T-helper 17 cell (primary cell): ENCODE measurements at places on chromosomes 2 and 18. TPM values are rescaled to one million over a fixed set of nuclear protein-coding genes. Genes with fewer than 3 reads are reported as not detected.

- DNase-seq, result no peak
Observed at GRCh38 chr2:8259106-8259840, 422.6 kb upstream of the ID2 start.

- DNase-seq, result no peak
Observed at GRCh38 chr18:44636241-44636640, 44.4 kb upstream of the SETBP1 start.

Gene SERPINB4
- not detected for total RNA-seq

DNA sequence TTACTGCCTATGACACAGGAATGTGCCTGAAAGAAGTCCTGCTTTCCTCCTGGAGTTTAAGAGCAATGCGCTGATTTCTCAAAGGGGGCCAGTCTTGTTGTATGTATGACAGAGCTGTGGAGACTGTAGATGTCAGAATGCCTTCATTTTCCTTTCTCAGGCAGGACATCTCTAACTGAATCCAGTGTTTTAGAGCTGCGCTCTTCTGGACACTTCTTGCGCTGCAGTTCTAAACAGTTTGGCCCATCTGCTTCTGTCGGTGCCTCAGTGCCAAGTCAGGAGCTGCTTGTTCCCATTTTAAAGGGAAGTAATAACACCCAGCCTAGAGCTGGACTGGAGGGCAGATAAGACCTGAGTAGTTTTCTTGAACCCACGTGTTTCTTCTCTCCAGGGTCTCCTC, 91.4 kb downstream of the ESCO1 start:
- no peak for DNase-seq

DNA sequence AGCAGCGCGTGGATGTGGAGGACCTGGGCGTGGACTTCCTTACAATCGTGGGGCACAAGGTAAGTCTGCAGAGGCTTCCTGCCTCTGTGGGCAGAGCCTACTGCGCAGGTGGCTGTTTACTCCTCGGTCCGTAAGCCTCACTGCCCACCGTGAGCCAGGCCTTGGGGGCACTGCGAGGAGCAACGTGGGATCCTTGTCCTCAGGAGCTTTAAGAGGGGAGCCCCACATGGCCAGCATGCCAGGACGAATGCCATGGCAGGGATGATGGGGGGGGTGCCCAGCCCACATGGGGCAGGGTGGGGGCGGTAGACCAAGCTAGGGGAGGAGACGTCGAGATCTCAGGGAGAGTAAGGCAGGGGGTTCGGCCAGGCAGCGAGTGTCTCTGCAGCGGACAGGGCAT, 18.0 kb upstream of the ESPNL start:
- DNase-seq, result no peak

DNA sequence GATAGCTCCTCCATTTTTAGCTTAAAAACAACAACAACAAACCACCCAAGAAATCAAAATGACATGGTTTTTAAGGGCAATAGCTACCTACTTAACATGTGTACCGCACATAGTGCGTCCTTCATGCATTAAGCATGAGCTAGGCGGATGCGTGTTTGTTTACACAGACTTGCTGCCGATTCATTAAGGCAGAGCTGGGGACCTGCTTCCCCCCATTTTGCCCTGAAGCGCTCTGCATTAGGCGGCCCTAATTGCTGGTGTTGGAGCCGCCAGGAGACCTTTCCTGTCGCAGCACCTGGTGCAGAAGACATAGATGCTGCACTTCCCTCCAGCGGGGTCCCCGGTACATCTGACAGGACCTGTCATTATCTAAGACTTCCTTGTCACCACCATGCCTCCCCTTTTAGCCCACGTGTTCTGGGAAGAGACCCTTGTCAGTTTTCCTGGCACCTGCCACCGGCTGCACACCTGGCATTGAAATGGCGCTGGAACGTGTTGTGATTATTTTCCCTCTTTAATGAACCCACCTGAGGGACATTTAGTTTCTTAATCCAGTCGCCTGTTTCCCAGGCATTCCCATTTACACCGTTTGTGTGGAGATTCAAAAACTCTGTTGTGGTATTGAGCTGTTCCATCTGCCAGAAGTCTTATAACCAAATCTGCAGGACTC, 261.1 kb upstream of the RAB12 start:
- DNase-seq, result no peak

GRCh38 chr2:206341396-206341795, 66.9 kb downstream of the ZDBF2 start:
- DNase-seq, result no peak

Gene RAMP1
- total RNA-seq, result 1.6 TPM

GRCh38 chr2:66803726-66804125, 368.8 kb downstream of the MEIS1 start:
- DNase-seq, result no peak

Gene RFX8
- not detected for total RNA-seq

Gene PTPN4
- total RNA-seq, result 149 TPM

GRCh38 chr2:65055422-65056214, 598 bp upstream of the CEP68 start:
- peak; percentile 63 for DNase-seq

GRCh38 chr18:49155410-49155809, 204.6 kb upstream of the SMAD7 start:
- no peak for DNase-seq

Gene MRPS5
- total RNA-seq, result 30.1 TPM

GRCh38 chr18:2258954-2259353, 312.4 kb downstream of the METTL4 start:
- no peak for DNase-seq

DNA sequence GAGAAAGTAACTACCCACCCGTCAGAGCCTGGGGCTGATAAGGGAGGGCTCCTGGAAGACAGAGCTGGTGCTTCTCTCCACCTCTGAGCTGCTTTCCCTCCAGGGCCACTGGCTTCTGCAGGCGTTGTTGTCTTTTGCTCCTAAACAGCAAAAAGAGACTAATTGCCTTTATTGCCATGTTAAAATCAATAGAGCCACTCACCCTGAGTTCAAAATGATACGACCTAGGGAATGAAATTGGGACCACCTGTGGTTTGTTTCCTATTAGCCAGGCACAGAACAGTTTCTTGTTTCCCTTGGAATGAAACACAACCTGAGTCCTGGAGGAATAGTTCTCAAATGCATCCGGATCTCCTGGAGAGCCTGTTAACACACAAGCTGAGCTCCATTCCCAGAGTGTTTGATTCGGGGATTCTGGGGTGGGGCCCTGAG, 45.8 kb downstream of the TCF7L1 start:
- DNase-seq, result no peak

DNA sequence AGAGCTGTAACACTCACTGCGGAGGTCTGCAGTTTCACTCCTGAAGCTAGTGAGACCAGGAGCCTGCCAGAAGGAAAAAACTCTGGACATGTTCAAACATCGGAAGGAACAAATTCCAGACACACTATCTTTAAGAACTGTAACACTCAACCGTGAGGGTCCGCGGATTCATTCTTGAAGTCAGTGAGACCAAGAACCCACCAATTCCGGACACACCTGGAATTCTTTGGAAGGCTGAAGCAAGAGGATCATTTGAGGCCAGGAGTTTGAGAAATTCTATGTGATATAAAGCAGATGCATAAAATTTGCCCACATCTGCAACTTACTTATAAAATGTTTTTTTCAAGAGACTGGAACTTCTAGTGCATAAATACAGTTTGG, 43.5 kb upstream of the ITSN2 start:
- no peak for DNase-seq

DNA sequence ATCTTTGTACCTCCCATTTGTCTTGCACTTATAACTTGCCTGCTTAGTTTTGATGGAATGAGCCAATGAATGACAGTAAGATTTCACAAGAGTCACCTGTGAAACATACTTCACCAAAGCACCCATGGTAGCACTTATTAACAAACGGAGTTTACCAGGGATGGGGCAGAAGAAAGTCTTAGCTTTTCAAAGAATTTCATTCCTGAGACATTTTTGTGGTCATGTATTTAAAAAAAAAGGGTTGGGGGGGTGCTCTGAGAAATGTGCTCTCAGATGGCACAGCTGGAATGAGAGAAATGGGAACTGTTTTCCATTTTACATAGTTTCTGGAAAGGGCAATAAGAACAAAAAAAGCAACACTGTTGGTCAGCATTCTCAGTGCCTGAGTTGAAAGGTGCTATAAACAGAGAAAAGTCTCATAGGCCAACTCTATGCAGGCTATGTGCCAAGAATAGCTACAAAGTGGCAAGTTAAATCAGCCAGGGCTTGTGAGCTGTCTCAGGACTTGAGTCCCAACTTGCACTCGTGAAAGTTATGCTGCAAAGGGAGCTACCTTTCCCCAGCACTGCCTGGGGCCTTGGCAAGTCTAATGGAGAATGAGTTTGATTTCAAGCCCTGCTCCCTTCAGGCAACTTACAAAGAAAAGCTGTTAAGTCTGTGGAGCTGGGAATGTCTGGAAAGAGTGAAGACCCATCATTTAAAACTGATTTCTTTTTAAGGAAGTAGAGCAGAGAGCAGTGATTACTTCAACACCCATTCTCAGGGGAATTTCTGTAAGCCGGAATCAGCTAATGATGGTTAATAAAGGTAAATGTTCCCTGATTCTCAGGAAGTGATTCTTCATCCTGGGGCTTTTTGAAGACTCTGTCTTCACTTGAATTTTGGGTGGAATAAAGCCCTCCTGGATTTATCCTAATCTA, 170.6 kb downstream of the SLC8A1 start:
- DNase-seq, result no peak

Gene TTN
- 26.4 TPM for total RNA-seq

DNA sequence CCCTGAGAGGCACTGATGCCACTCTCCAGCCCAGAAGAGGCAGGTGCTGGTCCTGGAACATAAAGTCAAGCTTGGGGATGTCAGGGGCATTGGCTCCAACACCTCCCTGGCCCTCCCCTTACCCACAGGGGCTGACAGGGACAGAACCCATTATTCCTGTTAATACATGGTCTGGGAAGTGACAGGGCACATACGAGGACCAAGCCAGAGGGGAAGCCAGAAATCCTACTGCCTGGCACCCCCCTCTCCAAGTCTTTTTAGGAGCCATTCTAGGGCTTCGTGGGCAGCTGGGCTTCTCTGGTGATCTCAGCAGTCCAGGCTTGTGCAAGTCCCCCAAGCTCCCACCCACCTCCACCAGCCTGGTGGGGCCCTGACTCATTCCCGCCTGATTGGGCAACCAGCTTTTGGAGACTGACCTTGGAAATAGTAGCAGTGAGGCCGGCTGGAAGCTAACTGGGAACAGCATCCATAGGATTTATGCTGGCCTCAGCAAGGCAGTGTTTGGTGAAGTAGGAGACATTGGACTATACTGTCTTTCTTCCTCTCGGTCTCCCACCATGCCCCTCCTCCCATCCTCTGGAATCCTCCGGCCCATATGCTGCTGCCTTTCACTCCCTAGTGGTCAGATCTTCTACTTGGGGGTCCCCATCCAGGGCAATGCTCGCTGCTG, 86.4 kb upstream of the HK2 start:
- no peak for DNase-seq

DNA sequence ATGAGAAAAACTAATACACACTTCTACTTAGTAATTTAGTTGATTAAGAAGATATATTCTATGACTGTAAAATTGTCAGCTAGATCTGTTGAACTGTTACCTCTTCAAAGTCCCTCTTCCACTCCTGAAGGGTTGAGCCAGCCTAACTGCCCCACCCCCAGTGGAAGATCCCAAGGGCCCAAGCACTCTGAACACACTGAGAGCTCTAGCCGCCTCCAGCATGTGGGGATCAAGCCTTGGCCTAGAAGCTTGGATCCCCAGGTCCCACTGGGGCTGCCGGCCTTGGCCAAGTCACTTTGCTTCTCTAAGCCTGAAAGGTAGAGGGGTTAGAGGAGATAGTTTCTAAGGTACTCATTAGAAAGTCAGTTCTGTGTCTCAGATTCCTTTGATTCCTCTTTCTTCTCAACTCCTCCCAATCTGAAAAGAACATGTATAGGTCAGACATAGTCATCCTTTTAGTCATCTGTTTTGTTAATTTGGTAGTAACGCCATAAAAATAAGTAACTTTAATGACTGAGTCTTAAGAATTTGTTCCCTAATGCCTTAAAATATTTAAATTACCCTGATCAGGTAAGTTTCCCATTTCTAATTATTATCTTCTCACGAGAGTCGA, 5.6 kb downstream of the CPSF3 start:
- no peak for DNase-seq
